ENCODE measurements at places on chromosomes 12 and 14. TPM values are rescaled to one million over a fixed set of nuclear protein-coding genes. Genes with fewer than 3 reads are reported as not detected.

DNA sequence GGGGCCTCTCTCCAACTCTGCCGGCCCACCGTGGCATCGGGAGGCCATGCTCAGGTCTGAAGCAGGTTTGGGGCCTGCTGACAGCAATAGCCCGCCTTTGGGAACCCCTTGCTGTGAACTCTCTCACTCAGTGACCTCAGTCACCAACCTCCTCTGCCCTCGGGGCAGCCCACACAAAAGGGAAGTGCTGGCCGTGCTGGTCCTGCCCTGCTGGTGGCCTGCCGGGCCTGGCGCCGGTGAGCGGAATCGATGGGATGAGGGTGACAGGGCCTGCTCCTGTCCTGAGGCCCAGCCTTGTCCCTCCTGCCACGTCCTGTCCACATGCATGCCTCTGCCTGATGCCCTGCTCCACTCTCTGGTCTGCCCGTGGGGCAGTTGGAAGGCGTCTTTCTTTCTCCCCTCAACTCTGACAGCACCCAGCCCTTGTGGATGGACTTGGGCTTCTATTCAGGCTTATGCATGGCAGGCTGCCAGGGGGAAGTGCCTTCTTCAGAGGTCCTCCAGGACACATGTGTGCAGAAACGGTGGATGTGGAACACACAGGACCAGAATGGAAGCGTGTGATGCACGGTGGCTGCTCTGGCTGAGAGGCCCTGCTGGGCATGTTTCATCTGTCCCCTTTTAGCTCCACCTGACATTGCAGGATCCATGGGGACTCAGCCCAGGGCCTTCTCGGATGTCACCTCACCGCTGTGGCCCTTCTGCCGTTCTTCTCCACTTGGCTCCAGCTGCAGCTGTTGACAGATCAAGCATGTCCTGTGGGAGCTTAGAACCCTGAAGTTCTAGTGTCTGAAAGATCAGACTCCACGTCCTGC, 31.9 kb downstream of the IL31 start:
- DNase-seq: no peak
- H3K27ac ChIP-seq: no peak overlapping the region
- no peaks in the 10 kb centered on the region for H3K27me3 ChIP-seq
- no peak overlapping the region for H3K4me3 ChIP-seq

Gene CPNE8
- 2.1 TPM for total RNA-seq

Gene PPP2R5E
- total RNA-seq: 37.7 TPM

DNA sequence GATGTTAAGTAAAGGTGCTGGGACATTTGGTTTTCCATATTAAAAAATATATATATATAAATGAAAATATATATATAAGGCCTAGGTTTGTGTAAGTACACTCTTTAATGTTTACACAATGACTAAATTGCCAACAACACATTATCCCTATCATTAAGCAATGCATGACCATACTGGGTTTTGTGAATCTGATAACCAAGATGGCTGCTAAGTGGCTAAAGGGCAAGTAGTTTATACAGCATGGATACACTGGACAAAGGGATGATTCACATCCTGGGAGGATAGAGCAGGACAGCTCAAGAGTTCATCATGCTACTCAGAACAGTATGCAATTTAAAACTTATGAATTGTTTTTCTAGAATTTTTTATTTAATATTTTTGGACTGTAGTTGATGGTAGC, 89.3 kb downstream of the FIGNL2 start:
- no peak overlapping the region for H3K27ac ChIP-seq
- no peak for DNase-seq
- no peaks in the 10 kb centered on the region for H3K27me3 ChIP-seq
- H3K4me3 ChIP-seq: no peak overlapping the region
- H3K4me1 ChIP-seq: no peaks in the 10 kb centered on the region

Gene OR6C65
- total RNA-seq: not detected

GRCh38 chr14:74804219-74804825, 41.2 kb downstream of the YLPM1 start:
- H3K27me3 ChIP-seq: no peaks in the 10 kb centered on the region
- H3K27ac ChIP-seq: no peak overlapping the region
- H3K4me3 ChIP-seq: no peak overlapping the region
- peaks cover 26% of the 10 kb centered on the region for H3K36me3 ChIP-seq
- no peaks in the 10 kb centered on the region for H3K4me1 ChIP-seq
- no peak for DNase-seq

DNA sequence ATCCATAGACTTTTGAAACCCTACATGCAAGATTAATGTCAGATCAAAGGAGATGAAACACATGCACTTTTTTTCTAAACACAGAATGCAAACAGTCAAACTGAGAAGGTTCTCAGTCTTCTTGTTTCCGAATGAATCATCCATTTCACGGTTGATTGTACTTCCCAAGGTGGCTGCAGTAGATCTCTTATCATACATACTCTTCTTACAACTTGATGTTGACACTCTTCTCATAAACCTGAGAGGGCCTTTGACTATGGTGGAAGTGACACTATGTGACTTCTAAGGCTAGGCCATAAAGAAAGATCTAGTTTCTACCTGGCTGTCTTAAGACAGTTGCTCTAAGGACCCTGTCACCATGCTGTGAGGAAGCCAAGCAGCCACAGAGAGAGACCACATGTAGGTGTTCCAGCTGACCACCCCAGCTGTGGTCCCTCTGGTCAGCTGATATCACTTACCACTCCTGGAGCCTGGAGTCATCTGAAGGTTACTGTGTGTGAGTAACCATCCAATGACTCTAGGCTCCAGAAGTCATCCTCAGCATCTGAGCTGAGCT, 67.2 kb upstream of the HMGA2 start:
- H3K4me3 ChIP-seq: no peak overlapping the region
- no peaks in the 10 kb centered on the region for H3K4me1 ChIP-seq
- no peak for DNase-seq
- no peak overlapping the region for H3K27ac ChIP-seq
- no peaks in the 10 kb centered on the region for H3K36me3 ChIP-seq
- no peaks in the 10 kb centered on the region for H3K27me3 ChIP-seq

GRCh38 chr12:73057428-73057827, 785.3 kb downstream of the TRHDE start:
- H3K36me3 ChIP-seq: no peaks in the 10 kb centered on the region
- no peaks in the 10 kb centered on the region for H3K4me1 ChIP-seq
- no peak overlapping the region for H3K4me3 ChIP-seq

- DNase-seq: no peak
- H3K36me3 ChIP-seq: no peaks in the 10 kb centered on the region
- no peak overlapping the region for H3K4me3 ChIP-seq
- no peak overlapping the region for H3K27ac ChIP-seq
- peaks cover 3% of the 10 kb centered on the region for H3K27me3 ChIP-seq
- H3K4me1 ChIP-seq: peaks cover 9% of the 10 kb centered on the region
These were observed 2.1 kb upstream of the CD9 start for GRCh38 chr12:6198051-6198450.

DNA sequence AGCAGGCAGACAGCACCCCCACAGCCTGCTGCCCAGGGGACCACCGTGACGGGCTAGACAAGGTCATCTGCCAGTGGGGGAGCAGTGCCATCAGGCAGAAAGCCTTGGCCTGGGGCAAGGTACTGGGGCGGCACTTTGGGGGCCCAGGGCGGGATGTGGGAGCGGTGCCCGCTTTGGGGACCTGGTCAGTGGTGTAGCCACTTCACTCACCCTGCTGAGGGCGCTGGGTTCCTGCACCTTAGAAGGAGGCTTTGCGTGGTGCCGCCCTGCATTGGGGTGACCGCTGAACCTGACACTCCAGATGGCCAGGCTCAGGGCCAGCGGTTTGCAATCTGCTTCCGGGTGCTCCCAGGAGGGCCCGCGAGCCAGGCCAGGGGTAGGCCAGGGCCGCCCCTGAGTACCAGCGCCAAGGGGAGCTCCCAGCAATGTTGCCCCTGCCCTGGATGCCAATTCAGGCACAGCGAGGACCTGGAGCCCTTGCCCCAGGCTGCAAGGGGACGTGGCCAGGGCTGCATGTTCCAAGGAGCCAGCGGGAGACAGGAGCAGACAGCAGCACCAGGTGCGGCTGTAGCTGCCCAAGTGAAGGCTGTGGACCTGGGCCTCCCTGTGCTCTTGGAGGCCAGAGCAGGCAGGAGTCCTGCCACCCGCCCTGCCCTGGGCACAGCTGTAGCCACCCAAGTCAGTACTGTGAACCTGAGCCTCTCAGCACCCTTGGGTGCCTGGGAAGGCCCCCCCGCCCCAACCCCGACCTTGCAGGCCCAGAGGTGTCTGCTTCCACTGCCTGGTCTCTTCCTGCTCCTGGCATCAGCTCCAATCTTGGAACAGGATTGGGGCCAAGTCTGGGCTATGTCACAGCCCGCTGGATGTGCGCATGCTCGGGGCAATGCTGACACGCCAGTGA, 550.7 kb downstream of the SLC6A15 start:
- H3K4me3 ChIP-seq: no peak overlapping the region
- no peak for DNase-seq
- H3K27ac ChIP-seq: no peak overlapping the region
- no peaks in the 10 kb centered on the region for H3K36me3 ChIP-seq

Gene KRT75
- total RNA-seq: not detected

Gene CRIP2
- total RNA-seq: 55.4 TPM

GRCh38 chr12:22788913-22789312, 163.9 kb downstream of the ETNK1 start:
- no peak overlapping the region for H3K4me3 ChIP-seq
- H3K4me1 ChIP-seq: no peaks in the 10 kb centered on the region
- DNase-seq: no peak
- H3K36me3 ChIP-seq: no peaks in the 10 kb centered on the region

Gene PNP
- 119 TPM for total RNA-seq

DNA sequence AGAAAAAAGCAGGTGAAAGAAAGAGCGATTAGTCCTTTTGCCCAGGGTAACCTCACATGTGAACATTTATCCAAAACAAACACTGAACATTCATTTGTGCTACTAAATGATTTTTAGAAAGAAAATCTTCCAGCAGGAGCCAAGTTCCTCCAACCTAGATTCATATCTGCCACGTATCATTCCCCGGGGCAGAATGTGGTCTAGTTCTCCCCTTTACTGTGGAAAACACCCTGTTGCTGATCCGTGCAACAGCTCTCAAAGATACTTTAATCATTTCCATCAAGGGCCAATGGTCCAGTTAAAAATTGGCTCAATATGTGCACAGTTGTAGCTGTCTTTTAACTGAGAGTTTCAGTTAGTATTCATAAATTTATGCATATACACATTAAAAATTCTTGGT, 479.1 kb downstream of the ATP23 start:
- H3K4me1 ChIP-seq: no peaks in the 10 kb centered on the region
- no peak overlapping the region for H3K4me3 ChIP-seq
- H3K36me3 ChIP-seq: no peaks in the 10 kb centered on the region
- no peak for DNase-seq
- H3K27ac ChIP-seq: no peak overlapping the region

DNA sequence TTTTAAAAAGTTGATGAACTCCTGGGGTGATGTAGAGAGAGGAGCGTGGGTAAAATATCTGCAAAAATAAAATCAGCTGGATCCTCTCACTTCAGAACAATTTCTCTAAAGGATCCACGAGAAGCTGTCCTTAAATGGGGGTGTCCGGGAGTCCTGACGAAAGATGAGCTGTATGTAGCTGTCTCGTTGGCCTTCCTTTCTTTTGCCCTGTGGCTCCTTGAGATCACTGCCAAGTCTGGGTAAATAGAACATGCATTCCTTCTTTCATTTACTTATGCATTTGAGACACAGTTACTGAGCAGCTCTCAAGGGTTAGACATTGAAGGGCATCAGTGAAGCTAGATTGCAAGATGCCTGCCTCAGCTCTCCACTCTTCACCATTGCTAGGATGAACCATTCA, 35.2 kb upstream of the TXNRD1 start:
- DNase-seq: no peak
- H3K27ac ChIP-seq: no peak overlapping the region
- no peaks in the 10 kb centered on the region for H3K36me3 ChIP-seq
- H3K27me3 ChIP-seq: no peaks in the 10 kb centered on the region
- no peaks in the 10 kb centered on the region for H3K4me1 ChIP-seq

DNA sequence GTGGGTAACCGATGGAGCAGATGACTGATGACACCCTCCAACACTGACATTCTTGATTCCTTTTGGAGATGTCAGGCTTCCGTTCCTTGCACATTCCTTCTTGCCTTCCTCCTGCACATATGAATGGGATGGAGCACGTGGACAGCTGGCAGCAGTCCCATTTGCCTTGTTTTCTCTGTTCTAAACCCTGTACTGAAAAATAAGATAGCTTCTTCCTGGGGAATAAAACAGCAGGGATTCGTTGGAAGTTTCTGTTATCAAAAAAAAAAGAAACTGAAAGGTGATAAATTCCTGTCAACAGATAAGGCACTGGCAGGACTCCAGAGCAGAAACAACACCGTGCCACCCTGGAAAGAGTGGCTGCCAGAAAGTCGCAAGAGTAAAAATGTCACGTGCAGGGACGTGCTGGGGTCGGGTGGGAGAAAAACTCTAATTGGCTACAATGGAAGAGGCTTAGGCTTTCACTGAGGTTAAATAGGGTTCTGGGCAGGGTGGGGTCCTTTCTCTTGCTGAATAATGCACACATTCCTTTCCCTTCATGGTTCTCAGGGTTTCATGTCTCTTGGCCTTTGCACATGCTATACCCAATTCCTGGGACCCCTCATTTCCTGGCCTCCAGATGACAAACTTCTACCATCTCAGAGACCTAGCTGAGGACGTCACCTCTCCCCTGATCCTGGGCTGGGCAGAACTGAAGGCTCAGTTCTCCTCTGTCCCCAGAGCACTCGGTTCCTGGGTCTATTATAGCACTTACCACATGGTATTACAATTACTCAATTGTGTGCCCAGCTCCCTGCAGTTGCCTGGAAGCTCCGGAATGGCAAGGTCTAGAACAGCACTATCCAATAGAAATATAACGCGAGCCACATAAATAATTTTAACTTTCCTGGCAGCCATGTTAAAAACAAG, 7.0 kb upstream of the NUAK1 start:
- H3K27ac ChIP-seq: no peak overlapping the region
- H3K4me1 ChIP-seq: no peaks in the 10 kb centered on the region
- no peaks in the 10 kb centered on the region for H3K36me3 ChIP-seq
- no peak for DNase-seq

- H3K4me3 ChIP-seq: no peak overlapping the region
- H3K4me1 ChIP-seq: no peaks in the 10 kb centered on the region
- H3K27ac ChIP-seq: no peak overlapping the region
These were observed 8.5 kb upstream of the DACT1 start for GRCh38 chr14:58629281-58629680.

Gene SLC7A8
- 4.0 TPM for total RNA-seq

Gene CLEC6A
- not detected for total RNA-seq

Gene CCDC175
- total RNA-seq: not detected

DNA sequence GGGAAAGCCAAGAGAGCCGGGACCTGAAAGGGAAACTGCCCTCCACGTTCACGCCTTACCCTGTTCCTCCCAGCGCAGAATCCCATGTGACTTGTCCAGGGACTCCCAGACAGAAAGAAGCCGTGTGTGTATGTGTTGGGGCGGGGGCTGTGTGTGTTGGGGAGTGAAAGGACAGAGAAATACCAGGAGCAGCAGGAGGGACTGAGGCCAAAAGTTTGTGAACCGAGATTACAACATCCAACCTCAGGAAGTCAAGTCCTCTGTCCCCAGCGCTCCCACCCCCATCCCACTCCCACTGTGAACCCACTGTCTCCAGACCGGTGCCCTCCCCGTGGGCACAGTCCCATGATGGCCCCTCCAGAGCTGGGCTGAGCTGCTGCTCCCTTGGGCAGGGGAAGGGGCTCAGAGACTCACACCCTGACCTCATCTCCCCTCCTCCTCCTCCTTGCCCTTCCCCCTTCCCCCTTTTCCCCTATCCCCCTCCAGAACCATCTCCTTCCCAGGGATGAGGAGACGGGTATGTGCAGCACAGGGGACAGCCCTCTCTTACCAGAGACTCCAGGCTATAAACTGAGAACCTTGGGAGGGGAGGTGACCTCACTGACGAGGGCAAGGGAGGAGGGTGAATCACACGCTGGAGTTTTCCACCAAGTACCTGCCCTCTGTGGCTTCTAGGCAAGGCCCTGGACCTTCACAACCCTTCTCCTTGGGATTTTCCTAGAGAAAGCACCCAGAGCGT, at the start of gene SLC6A12:
Gene SLC6A12 (minus strand): TSS at position 155 of the 739 bp plus-strand sequence. CDS start 4,171 bp downstream, outside the sequence.
- no peak for DNase-seq
- H3K27ac ChIP-seq: no peak within 1 kb of the TSS
- no peaks in the 10 kb centered on the region for H3K4me1 ChIP-seq
- H3K4me3 ChIP-seq: no peak within 1 kb of the TSS
- H3K27me3 ChIP-seq: no peaks in the 10 kb centered on the region

Measured in naive thymus-derived CD4-positive, alpha-beta T cell (primary cell).